Renal cortical epithelial cell (primary cell): ENCODE measurements at places on chromosomes 5 and 9. TPM values are rescaled to one million over a fixed set of nuclear protein-coding genes. Genes with fewer than 3 reads are reported as not detected.
A peak's percentile ranks its signal among the peaks of the same experiment; 100 is the strongest.

DNA sequence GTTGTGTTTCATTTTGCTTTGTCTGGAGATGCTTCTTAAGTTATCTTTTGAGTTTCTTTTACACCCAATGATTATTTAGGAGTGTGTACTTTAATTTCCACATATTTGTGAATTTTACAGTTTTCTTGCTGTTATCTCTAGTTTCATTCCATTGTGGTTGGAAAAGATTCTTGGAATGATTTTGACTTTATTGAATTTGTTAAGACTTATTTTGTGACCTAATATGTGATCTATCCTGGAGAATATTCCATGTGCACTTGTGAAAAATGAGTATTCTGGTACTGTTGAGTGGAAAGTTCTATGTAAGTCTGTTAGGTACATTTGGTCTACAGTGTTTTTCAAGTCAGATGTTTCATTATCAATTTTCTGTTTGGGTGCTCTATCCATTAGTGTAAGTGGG is 24.4 kb upstream of the GRAMD2B start:
- no peak for DNase-seq

The SPATA31A1 gene
- total RNA-seq = not detected in 2 replicates

DNA sequence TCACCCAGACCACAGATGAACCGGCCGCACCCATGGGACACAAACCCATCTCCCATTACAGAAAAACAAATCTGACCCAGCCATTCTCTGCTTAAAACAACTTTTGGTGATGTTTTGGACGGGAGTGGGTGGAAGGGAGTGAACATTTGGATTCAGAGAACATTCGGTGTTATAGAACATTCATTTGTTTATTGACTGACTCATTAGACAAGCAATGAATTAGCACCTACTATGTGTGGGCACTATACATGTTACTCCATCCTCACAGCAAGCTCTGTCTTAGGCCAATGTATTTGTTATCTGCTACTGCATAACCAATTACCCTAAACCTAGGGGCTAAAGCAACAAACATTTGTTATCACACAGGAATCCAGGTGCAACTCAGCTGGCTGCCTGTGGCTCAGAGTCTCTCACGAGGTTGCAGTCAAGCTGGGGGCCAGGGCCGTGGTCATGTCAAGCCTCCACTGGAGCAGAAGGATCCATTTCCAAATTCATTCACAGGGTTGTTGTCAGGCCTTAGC is 5.1 kb upstream of the ERGIC1 start:
- no peak for DNase-seq

DNA sequence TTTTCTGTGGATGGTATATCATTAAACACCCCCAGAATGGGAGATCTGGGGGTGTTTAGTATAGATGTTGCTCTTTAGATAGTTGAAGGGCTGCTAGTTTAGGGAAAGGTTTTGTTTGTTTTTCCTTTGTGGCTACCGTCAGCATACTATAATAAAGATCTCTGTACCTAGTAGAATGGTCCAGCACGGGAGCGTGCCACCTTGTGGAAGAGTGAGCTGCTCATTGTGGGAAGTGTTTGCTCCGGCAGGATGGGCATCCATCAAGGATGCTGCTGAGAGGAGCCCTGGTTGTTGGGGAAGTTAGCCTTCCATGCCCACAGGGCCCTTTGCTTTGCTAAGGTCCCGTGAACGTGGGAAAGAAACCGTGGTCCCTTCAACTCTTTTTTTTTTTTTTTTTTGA is 113.1 kb downstream of the LIFR start:
- DNase-seq = no peak

DNA sequence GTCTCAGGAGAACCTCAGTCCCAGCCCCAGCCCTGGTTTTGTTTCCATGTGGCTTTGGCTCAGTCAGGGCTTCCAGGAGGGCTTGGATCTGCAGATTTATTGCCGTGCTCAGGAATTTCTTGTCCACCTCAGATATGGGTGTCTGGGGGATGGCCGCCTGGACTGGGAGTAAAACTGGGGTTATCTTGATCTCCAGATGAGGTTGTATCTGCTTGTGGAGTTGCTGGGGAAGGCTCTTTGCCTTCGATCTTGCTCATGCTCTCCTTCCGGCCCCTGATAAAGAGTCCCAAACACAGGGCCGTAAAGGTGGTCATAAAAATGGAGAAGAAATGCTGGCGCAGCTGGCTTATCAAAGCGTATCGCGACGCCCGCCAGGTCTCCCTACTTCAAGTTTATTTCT is 17.8 kb upstream of the PITX1 start:
- no peak for DNase-seq

- no peak for DNase-seq
Observed at GRCh38 chr5:174148721-174149120, 103.2 kb downstream of the NSG2 start.

GRCh38 chr5:219991-220390 is 1.9 kb downstream of the SDHA start:
- peak; percentile 40 for DNase-seq

- no peak for DNase-seq
Observed at GRCh38 chr5:135272311-135272805, 126.7 kb downstream of the MACROH2A1 start.

The CARTPT gene
- not detected in 2 replicates for total RNA-seq

GRCh38 chr5:117262572-117263131 is 688.0 kb upstream of the SEMA6A start:
- peak; percentile 54 for DNase-seq

The PHF24 gene
- under 0.01 TPM in 1 of 2 replicates, not detected in the other for total RNA-seq

The TMEM171 gene
- 9.4 and 11.3 TPM in 2 replicates for total RNA-seq

The PCDHA13 gene
- 0.69 and 2.2 TPM in 2 replicates for total RNA-seq

GRCh38 chr5:79886456-79886855 is 104.6 kb downstream of the MTX3 start:
- DNase-seq = no peak

- DNase-seq = no peak
Observed at GRCh38 chr9:113623851-113624485, 160.4 kb downstream of the RGS3 start.

DNA sequence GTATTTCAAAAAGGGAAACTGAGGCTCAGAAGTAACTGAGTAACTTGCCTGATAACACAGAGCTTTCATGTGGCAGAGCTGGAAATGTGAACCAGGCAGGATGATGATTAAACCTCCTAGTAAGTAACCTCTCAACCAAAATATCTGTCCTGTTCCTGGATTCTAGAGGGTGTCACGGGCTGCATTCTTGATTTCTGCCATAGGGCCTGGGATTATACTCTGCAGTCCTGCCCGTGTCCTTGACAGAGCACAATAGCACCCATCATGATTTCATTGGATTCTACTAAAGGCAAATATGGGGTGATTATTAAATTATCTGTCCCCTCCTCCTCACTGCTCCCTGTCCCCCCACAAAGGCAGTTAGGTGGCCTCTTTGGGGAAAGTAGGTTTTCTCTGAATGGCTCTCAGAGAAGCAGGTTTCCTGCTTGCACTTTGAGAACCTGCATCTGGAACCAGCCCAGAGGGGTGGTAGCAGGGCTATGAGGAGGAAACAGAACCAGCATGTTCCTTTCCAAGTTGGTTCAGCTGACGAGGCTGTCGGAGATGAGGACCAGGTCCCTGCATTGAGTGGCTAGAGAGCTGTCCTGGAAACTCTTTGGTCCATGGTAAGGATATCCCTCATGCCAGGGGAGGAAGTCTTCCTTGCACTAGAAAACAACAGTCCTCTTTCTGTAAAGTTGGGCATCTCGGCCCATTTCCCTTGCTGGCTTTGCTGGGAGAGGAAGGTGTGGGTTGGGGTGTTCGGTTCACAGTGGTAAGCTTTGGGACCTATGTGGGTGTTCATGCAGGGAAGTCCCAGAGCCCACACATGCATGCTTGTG is 36.6 kb downstream of the PPARGC1B start:
- no peak for DNase-seq

- DNase-seq = peak; percentile 78
Observed at GRCh38 chr5:148733601-148734438, 79.5 kb upstream of the HTR4 start.

- DNase-seq = peak; percentile 80
Observed at GRCh38 chr9:105026451-105026850, 98.5 kb upstream of the ABCA1 start.

- DNase-seq = no peak
Observed at GRCh38 chr9:94568972-94569712, 14.3 kb downstream of the PCAT7 start.

- peak; percentile 82 for DNase-seq
Observed at GRCh38 chr9:38059233-38059936, 9.6 kb downstream of the SHB start.

The SPARC gene
- total RNA-seq = 103 and 242 TPM in 2 replicates

- DNase-seq = no peak
Observed at GRCh38 chr5:14309878-14310531, 166.9 kb downstream of the TRIO start.

DNA sequence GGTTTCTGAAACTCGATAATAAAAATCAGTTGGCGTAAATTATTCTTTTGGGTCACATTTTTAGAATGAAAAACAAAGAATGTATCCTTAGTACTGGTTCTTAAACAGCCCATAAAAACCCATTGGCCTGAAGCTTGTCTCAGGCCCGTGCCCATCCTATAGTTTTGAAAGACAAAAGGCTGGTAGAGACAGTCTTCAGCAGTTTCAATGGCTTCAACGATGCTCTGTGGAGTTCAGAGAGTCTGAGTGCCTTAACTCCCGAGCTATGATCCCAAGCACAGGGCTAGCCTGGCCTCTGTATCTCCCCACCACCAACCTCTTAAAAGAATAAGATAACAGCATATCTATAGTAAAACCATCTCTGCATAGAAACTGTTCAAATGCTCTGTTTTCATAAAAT is 595.0 kb downstream of the CDH12 start:
- no peak for DNase-seq

DNA sequence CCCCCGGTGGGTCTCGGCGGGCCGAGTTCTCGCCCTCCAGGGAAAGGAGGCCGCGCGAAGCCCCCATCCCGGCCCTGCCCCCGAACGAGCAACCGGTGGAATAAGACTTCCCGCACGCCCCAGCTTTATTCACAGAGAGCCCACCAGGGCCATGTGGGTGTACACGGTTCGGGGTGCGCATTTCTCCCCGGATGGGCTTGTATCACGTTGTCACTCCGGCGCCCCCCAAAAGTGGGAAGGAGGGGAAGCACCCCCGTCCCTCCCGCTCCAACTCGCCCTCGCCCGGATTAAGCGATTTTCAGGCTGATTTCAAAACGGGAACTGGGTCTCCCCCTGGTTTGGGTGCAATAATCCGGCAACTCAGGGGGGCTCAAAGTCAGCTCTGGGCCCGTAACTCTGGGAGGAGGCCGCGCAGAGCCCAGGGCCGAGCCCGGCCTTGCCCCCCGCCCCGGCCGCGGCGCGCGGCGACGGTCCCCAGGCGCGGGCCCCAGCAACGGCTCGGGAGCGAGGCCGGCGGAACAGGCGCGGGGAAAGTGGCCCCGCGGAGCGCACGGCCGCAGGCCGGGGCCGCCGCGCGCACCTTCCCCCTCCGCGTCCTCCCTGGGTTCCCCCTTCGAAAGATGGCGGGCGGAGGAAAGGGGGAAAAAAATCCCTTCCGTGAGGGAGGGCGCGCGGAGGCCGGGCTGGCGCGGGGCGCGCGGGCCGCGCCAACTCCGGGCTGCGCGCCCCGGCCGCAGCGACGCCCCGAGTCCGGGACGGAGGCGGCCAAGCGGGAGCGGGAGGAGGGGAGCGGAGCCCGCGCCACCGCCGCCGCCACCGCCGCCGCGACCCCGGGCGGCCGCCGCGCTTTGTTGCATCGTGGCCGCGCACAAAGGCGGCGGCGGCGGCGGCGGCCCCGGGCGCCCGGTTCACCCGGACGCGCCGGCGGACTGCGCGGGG is 644 bp downstream of the BRD3 start:
- no peak for DNase-seq

GRCh38 chr5:148620091-148620490 is 34.2 kb downstream of the HTR4 start:
- DNase-seq = no peak

DNA sequence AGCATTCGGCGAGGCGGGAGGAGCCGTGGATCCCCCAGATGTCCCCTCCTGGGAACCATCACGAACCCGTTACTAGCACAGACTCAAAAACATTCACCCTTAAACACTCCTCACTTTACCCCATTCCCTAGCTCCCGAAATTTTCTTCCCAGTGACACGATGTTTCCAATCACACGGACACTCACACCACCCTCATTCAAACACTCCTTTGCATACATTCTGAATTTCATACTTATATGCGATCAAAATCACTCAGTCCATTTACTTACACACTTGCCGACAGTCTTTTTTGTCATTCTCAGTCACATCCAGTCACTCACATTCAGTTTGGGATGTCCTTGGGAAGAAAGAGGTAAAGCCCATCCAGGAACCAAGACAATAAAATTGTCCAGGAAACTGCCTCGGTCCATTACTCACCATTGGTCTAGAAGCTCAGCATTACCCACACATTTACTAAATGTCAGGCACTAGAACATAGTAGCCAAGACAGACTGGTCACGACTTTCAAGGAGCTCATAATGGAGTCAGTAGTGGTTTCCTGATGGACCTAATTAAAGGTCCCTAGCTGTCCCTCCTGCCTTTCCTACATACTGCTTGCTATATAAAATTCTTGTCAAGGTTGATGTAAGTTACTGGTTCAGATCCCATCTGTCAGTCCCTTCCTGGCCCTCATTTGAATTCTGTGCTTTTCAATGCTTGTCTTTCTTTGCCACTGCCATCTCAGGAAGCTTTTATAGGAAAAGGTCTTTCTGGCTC is 574 bp downstream of the SLC35A4 start:
- peak; percentile 48 for DNase-seq

DNA sequence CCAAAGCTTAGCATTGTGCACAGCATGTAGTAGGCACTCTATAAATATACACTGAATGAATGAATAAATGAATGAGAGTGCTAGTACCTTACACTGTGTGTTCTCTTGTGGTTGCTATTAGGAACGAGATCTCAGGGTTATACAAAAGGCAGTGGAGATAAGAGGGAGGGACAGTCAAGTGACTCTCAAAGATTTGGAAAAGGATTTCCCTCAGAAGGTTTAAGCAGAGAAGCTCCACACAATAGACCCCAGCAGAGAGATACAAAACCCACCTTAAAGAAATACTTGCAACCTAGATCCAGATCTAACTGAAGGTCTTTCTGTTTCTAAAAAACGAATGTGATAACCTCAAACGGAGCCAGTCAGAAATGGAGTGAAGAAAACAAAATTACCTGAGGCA is 11.8 kb upstream of the EFNA5 start:
- DNase-seq = no peak
